Endothelial cell (in vitro differentiated cells): ENCODE measurements at places on chromosomes 2 and 18.

DNA sequence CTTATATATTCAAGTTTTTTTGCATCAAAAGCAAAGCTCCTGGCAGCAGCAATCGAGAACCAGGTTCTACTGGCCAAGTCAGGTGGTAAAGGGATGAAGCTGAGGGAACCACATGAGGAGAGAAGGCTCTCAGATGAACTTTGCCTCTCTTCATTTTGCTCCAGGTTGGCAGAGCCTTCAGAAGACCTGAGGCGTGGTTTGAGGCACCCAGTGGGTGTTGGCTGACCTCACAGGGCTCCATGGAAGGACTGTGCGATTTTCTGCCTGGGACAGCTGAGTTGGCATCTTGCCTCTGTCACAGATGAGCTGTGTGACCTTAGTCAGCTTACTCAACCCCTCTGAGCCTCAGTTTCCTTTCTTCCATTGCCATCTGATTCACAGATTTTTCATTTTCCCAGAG is 89.0 kb downstream of the INSIG2 start:
- DNase-seq = no peak

DNA sequence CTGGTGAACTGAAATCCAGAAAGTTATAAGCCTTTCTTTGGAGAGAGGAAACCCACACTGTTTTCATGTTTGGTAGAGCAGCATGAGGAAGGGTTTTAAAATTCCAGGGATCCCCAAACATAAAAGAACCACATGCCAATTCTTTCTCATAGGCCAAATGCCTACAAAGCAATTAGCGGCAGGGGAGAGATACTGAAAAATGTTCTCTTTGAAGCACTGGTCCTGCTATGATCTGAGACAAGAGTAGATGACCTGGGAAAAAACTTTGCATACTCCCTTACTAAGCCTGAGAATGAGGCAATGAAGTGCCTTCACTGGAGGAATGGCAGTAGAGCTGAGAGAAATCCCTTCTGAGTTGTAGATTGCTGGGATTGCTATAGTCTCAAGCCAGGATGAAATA is 1261.7 kb downstream of the DSC3 start:
- DNase-seq = no peak

DNA sequence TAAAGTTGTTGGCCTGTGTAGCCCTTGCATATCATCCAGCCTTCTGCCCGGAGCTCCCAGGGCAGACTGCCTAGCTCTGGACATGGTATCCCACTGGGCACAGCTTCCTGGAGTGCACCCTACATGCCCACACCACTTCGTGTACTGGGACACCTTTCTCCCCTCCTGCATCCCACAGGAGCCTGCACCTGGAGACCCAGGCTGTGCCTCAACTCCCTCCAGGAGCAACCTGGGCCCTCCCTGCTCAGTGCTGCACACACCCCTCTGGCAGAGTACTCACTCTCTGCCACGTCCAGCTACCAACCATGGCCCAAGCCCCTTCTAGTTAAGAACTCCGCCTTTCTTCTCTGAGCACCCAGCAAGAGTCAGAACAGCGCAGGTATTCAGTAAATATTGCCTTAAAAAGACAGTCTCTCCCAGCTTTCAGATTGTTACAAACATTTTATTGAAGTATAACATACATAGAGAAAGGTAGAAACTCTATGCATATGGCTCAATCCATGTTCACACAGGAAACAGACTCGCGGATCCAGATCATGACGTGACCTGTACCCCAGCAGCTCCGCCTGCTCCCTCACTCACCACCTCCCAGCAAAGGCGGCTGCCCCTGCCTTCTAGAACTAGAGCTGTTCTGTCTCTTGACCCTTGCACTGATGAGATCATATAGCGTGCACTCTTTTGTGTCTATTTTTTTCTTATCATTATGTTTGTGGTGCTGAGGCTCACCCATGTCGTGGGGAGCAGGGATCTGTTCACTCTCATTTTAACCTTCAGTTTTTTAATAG is 98.4 kb upstream of the MYCN start:
- DNase-seq = no peak

DNA sequence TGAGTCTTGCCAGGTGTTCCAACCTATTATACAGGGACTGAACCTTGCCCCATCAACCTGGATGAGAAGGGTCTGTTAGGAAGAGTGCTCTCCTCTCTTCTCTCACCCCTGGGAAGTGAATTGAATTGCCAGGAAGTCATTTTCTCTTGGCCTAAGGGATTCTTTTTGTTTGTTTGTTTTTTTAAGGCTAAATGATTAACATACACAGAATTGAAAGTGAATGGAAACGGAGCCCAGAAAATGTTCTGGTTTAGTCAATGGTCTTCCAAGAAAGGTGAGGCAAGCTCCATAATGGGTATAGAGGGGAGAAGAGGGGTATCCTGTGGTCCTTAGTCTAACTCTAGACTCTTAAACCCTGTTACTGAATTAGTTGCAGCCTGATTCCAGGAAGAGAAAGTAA is 189.1 kb downstream of the FSHR start:
- no peak for DNase-seq

GRCh38 chr18:59760619-59761600 is 63.7 kb upstream of the CCBE1 start:
- DNase-seq = no peak

GRCh38 chr18:6022074-6022444 is 126.7 kb upstream of the TMEM200C start:
- no peak for DNase-seq

- DNase-seq = no peak
Measured at GRCh38 chr2:136324966-136325365, 207.0 kb upstream of the CXCR4 start.

- no peak for DNase-seq
Measured at GRCh38 chr2:107222466-107222865, 336.5 kb upstream of the ST6GAL2 start.

- DNase-seq = no peak
Measured at GRCh38 chr18:58666176-58666575, 5.1 kb upstream of the MALT1 start.

GRCh38 chr2:118032169-118033013 is 18.5 kb upstream of the CCDC93 start:
- DNase-seq = peak; percentile 44

DNA sequence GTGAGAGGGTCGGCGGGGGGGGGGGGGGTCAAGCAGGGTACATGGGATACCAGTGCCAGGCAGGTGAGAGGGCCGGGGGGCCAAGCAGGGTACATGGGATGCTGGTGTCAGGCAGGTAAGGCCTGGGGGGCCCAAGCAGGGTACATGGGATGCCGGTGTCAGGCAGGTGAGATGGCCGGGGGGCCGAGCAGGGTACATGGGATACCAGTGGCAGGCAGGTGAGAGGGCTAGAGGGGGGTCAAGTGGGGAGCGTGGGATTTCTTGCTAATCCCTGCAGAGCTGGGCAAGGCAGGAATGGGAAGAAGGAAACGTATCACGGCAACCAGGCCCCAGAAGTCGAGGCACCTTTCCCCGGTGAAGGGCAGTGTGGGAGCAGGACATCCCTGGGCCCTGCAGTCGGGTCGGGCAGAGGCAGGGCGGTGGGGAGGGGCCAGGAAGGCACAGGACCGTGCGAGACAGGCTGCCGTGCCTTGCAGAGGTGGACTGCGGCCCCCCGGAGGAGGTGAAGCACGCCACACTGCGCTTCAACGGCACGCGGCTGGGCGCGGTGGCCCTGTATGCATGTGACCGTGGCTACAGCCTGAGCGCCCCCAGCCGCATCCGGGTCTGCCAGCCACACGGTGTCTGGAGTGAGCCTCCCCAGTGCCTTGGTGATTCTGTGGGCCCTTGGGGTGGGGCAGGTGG is 49.3 kb downstream of the MTERF4 start:
- peak; percentile 3 for DNase-seq

DNA sequence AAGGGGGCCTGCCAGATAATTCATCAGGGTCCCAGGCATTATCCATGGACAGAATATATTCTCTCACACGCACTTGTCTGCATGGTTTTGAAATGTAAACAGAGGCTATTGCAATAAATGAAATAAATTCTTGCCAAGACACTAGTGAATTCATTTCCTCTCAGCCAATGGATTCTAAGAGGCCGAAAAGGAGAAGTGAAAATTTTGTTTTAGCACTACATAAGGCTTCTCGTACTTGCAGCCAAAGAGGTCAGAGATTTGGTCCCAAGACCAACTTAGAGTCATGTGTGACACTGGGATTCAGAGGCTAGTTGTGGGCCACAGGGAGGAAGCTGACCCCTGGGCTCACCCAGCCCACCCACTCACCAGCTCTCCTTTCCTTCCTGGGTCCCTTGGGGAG is 184.1 kb upstream of the GLI2 start:
- DNase-seq = no peak

DNA sequence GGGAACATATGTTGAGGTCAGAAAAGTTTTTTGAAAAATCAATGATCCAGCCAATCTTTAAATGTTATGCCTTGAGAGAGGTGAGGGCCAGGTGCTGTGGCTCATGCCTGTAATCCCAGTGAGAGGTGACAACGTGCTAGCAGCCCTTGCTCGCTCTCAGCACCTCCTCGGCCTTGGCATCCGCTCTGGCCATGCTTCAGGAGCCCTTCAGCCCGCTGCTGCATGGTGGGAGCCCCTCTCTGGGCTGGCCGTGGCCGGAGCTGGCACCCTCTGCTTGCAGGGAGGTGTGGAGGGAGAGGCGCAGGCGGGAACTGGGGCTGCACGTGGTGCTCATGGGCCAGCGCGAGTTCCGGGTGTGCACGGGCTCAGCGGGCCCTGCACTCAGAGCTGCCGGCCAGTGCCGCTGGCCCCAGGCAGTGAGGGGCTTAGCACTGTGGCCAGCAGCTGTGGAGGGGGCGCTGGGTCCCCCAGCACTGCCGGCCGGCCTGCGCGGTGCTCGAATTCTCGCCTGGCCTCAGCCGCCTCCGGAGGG is 61.1 kb downstream of the CCDC195 start:
- DNase-seq = no peak

DNA sequence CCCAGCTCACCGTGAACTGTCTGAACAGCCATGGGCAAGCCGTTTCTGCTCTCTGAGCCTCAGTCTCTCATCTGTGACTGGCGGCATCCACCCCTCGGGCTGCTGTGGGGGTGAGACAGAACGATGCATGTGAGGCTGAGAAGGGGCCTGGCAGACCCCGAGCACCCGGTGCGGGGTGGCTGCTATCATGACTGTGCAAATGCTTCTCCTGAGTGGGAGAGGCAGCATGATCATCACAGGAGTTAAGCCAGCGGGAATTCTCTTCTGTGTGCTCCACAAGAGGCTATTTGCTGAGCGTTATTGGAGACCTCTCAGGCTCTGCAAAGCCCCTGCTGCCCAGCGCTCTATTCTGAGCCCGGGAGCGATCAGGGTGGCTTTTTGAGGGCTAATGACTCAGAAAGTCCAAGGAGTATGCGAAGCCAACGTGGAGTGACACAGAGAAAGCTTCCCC is 45.8 kb upstream of the ID2 start:
- no peak for DNase-seq

- DNase-seq = no peak
Measured at GRCh38 chr2:39359453-39360038, 77.5 kb downstream of the MAP4K3 start.

- DNase-seq = no peak
Measured at GRCh38 chr18:75912829-75913228, 485.3 kb upstream of the SMIM21 start.

GRCh38 chr2:65876114-65876513 is 443.7 kb upstream of the SPRED2 start:
- DNase-seq = no peak

DNA sequence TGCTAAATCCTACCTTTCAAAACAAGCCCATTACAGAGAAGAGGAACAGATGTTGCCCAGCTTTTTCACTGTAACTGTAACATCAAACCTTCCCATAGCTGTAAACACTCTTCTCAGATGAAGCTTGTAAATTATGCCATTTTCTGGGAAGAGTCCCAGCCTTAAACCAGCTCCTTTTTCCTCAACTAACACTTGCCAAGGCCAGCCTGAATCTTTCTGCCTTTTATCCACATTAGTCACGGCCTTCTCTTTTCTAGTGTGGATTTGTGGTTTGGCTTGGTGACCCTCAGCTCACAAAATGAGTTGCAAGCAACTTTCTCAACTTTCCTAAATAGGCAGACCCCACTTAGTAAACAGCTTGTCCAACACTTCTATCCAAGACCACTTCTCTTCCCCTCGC is 90.2 kb downstream of the CABLES1 start:
- DNase-seq = no peak
